Right ventricle myocardium superior (tissue), 1 donor: ENCODE measurements at places on chromosomes 4 and X. TPM values are rescaled to one million over a fixed set of nuclear protein-coding genes. Genes with fewer than 3 reads are reported as not detected.

XAGE2 gene
- not detected for total RNA-seq

RHOXF2B gene
- total RNA-seq, result not detected

SH3TC1 gene
- total RNA-seq, result 8.2 TPM

CLDN34 gene
- total RNA-seq, result not detected

CFAP47 gene
- not detected for total RNA-seq

DDX60 gene
- total RNA-seq, result 4.4 TPM

HTRA3 gene
- total RNA-seq, result 123 TPM

REELD1 gene
- not detected for total RNA-seq

ZDHHC15 gene
- total RNA-seq, result 2.8 TPM

ZAR1 gene
- not detected for total RNA-seq

- no peak for DNase-seq
These were observed 46.7 kb downstream of the ZNF827 start for GRCh38 chr4:145891958-145892357.

GRCh38 chr4:125323654-125324053 lies 8.9 kb downstream of the FAT4 start:
- DNase-seq, result no peak

DNA sequence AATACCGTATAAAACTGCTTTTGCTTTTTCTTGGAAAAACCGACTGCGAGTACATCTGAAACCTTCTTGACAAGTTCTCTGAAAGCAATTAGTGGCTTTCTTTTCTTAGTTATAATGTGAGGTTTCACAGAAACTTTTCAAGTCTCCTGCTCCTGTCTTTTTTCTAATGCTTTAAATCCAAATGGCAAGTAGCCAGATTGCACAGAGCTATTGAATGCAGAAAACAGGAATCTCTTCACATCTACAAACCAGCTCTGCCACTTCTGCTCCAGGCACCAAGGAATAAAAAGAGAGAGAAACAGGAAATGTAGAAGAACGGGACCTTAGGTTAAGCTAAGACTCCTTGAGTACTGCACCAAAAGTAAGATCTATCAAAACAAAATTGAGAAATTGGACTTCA lies 267.3 kb upstream of the TET2 start:
- DNase-seq, result no peak

DNA sequence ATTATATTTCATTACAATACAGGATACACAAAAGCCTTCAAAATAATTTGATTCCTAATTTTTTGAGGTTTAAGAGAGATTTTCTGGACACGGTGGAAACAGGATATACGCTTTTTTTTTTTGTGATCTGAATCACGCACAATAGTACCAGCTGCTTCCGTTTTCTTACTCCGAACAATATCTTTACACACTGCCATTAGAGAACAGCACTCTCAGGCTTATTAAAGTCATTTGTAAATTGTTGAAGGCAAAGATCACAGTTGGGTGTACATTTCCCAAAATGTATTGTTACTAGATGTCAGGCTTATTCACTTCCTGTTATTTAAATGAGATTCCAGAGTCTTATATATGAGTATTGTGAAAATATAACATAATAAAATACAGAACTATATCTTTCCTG lies 71.5 kb downstream of the TMEM47 start:
- DNase-seq, result no peak

GRCh38 chr4:12562021-12562420 lies 922.1 kb downstream of the RAB28 start:
- DNase-seq, result no peak

DNA sequence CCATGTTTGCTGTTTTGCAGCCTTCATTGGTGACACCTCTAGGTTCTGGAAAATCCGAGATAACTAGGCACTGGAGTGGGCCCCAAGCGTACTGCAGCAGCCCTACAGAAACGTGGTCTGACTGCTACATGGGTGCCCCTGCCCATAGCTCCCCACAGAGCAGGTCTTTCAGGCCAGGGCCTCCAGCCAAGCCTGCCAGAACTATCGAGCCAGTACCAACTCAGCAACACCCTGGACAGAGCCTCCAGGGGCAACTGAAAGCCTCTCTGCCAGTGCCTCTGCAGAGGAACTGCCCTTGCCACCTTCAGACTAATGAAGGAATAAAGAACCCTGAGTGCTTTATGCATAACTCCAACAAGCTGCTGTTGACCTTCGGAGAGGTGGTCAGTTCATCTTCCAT lies 111.1 kb upstream of the PPP3CA start:
- DNase-seq, result no peak

DNA sequence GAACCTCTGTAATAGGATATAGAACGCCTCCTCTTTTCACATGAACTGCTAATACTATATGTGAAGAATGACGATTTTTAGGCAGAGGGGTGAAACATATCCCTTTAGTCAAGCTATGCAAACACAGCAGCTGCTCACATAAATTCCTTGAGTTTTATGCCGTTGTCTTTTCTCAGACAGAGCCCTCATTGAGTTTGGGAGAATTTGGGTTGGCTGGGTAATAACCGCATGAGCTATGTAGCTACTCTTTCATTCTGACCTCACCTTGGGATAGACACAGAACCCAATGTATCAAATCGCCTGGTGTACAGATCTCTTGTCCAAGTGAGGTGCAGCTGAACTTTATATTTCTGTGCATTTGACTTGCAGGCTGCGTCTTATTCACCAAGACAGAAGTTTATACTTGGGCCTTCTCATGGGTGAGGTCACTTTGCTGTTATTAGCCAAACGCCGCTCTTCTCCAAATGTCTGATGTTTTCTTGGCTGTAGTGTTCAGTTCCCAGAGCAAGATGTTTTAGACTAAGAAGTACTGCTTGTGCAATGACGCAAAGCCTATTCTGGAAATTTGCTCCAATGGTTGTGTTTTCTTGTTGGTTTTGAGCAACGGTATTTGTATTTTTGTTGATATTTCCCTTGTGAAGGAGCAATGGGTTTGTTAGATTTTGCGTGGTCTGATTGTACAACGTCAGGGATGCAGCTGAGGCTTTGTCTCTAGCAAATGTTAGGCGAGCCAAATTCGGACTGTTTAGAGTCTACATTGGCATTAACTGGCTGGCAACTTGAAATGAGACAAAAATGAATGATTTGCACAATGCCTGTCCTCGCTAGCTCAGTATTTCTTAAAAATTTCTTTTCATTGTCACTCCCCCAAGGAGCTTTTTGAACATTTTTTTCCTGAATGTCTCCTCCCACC lies 11.2 kb upstream of the SPARCL1 start:
- DNase-seq, result no peak

GRCh38 chr4:87005369-87005689 lies 70.5 kb downstream of the AFF1 start:
- no peak for DNase-seq

DNA sequence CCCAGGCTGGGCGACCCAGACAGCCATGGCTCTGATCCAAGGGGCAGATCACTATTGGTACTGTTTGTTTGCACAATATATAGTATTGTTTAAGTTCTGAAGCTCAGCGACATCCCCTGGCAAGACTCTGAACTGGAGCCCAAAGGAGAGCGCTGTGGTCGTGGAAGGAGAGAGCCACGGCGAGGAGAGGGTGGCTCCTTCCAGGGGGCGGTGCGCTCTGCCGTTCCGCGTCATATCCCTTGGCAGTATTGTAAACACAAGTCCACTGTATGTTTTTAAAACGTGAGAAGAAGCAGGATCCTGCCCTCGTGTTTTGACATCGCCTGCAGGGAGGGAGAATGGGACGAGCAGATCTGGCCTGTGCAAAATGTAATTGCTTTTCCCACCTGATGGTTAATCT lies 185.5 kb downstream of the RAB28 start:
- DNase-seq, result no peak

DNA sequence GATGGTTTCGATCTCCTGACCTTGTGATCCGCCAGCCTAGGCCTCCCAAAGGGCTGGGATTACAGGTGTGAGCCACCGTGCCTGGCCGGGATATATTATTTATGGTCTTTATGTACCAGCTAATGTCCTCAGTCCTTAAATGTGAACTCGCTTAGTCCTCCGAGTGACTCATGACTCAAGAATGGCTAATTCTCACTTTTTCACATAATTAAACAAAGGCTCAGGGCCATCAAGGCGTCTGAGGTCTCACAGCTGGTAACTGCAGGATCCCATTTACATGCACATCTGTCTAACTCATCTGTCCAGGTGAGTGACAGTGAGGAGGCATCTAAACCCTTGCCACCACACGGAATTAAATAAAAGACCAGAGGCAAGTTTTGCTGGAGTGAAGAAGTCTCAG lies 73.5 kb downstream of the HS3ST1 start:
- DNase-seq, result no peak

DNA sequence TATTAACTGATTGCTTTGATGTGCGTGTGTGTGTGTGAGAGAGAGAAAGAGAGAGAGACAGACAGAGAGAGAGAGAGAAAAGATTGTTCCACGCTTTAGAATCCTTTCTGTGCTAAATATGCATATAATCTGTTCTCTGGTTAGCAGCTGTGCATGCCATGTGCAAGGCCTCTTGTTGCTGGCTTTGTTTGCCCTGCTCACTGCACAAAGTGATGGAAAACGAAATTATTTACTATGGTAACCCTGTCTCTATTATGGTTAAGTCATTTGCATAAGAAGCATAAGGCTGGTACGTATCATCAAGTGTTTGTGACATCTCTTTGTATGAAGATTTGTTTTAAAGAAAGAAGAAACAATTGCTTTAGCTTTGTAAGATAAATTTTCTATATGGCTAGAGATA lies 190.2 kb upstream of the POF1B start:
- DNase-seq, result no peak

- DNase-seq, result no peak
These were observed 216.9 kb upstream of the ETNPPL start for GRCh38 chr4:108979759-108980158.

DNA sequence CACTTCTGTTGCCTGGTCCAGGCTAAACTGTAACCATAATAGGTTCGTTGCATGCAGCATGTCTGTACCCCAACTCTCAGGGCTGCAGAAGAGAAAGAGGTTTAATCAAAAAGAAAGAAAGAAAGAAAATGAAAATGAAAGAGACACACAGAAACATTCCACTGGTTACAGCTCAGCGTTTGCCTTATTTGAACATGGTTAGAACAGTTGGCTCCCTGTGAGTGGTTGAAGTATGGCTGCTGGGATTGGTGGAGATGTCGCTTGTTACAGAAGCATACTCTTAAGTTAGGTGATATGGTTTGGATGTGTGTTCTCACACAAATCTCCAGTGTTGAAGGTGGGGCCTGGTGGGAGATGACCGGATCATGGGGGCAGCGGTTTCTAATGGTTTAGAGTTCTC lies 36.3 kb downstream of the ARSD start:
- DNase-seq, result no peak

DNA sequence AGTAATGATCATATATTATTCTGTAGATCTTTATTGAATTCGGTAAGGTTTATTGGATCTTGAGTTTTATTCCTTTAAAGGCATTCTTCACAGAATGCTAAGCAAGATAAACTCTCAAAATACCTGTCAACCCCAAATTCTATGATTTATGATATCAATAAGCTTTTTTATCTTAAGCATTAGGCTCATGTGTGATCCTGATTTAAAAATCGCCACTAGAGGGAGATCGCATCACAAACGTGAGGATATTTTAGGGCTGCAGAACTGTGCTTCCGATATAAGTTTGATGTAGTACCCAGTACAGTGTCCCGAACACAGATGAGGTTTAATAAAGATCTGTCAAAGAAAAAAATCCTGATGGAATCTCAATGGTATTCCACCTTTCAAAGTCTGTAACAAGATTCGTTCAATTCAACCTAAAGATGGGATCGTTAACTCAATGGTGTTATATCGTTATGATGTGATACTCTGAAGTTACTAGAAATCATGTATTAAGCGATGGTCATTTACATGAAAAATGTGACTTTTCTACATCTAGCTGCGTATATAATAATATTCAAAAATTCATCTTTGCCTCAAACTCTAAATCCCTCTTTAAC lies 169.0 kb downstream of the CORIN start:
- no peak for DNase-seq

- no peak for DNase-seq
These were observed 4.1 kb downstream of the PCSK1N start for GRCh38 chrX:48831136-48831908.
